ENCODE measurements at places on chromosomes 4 and X.

DNA sequence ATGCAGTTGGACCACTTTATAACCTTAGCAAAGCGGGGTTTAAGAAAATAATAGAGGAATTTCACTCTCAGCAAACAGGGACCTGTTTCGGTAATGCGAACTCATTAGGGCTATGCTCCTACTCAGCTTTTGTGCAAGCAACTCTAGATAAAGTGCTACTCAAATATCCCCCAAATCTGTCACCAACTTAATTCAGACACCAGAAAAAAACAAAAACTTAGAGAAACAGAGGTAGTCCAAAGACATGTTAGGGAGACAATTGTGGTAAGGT lies 123.0 kb downstream of the CAMK2D start:
- no peak for DNase-seq

GRCh38 chrX:119579414-119579813 lies 5.1 kb downstream of the UBE2A start:
- DNase-seq, result no peak

DNA sequence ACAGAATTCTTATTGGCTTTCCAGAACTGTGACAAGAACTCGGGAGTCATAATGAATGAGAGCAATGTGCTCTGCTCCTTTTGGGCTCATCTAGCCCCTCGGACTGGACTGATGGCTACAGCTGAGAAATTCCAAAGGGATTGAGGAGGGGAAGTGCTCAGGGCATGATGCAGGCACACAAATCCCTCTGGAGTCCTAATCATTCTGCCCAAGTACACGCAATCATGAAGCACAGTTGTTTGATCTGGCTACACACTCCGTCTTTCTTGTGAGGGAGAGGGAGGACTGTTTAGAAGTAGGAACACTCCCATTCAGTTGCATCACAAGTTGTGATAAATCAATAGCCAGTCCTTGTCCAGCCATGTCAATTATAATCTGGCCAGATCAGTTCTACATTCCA lies 237.5 kb downstream of the COL25A1 start:
- DNase-seq, result no peak

DNA sequence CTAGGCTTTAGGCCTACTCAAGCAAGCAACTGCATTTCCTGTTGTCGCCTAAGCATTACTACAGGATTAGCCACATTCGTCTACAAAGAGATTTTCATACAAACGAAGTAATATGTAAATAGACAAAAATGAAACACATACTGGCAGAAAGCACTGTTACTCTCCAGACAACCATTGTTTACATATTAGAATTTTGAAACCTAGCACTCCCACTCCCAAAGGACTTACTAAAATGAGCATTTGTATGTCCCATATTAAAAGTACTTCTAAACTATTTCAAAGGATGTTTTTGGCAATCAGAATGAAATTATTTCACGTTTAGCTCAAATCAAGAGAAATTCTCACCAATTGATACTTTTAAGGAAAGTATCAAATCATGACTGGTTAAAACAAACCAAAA lies 570.8 kb downstream of the PRR32 start:
- no peak for DNase-seq

DNA sequence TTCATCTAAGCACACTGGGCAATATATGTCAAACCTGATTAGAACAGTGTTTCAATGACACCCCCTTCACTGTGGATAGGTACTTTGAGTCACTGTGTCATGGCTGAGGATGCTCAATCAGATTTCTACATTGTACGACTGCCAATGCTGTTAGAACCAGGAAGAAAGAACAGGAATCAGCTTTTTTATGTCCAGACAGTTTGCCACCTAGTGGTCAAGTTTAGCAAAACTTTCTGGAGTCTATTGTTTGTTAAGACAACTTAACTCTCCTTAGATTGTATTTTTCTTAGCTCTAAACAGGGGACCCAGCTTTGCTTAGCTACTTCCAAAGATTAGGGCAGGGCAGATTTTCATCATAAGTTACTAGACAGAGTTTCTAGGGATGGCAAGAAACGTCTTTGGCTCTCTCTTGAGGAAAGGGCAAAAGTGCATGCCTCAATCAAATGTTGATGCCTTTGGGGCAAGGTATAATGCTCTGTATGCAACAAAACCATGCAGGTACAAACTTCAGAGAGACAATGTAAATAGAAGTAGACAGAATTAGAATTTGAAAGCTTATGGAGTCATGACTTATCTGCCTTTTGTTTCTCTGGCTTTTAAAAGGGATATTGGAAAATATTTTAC lies 40.5 kb upstream of the BMP3 start:
- DNase-seq, result no peak

DNA sequence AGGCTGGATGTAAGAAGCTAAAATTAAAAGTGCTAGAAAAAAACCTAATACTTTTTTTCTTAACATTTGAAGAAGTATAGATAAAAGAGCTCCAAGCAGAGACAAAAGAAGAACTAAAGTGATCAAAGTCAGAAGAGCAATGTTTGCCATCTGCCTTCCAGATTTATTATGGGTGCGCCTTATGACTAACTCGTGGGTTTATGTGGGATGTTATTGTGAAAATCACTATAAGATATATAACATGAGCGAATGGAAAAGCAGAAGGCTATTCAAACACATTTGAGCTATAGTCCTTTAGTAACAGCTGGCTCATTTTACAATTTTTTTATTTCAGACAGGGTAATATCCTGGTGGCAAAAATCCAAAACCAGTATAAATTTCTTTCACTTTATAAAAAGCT lies 1040.7 kb downstream of the RAPGEF2 start:
- DNase-seq, result no peak

GRCh38 chrX:111467896-111468295 lies 43.5 kb upstream of the SERTM2 start:
- DNase-seq, result no peak

- DNase-seq, result no peak
These were observed 6.8 kb downstream of the RBM47 start for GRCh38 chr4:40622913-40623312.

- DNase-seq, result no peak
These were observed 294.9 kb upstream of the TRPC5 start for GRCh38 chrX:112377481-112377880.

- no peak for DNase-seq
These were observed 71.3 kb downstream of the SOX3 start for GRCh38 chrX:140433582-140433981.

DNA sequence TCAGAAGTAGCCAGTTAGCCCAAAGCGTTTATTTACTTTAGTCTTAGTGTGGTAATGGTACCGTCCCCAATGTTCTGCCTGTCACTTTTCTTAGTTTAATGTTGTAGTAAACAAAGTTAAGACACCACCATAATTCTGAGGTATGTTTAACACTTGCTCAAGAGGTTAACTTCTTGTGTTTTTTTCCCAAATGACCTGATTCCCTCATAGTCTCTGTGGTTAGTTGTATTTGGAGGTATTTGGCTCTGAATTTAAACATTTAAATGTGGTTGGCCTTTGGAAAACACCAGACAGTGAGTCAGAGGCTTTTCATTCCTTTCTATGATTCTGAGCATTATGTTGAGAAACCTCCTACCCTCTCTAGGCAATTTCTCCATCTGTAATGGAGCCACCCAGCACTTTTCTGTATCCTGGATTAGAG lies 47.9 kb downstream of the CXCL1 start:
- no peak for DNase-seq

GRCh38 chr4:63430105-63430504 lies 979.1 kb downstream of the TECRL start:
- no peak for DNase-seq

- no peak for DNase-seq
These were observed 11.5 kb downstream of the FBXW7 start for GRCh38 chr4:152524427-152524826.

- DNase-seq, result no peak
These were observed 1.5 kb upstream of the PTCHD1 start for GRCh38 chrX:23332888-23333821.

DNA sequence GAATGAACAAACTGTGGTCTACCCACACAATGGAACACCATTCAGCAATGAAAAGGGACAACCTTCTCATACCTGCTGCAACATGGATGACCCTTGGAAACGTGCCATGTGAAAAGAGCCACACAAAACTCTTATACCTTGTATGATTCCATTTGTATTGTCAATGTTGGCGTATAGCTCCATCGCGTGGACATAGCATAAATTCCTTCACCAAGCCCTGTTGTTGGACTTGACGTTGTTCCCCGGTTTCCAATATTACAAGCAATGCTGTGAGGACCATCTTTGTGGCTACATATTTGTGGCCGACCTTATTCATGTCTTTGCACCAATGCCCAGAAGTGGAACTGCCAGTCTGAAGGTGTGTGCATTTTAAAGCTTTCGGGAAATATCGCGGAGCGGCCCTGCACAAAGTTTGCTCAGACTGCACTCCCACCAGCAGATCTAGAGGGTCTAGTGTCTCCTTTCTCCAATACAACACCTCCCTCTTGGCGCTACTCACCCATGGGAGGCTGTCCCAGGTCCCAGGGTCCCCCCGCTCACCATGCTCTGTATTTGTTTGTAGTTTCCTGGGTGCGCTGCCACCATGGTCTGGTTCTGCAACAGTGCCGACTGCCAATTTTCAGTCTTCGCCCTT lies at the start of gene CLDN34:
CLDN34 (plus strand) TSS at position 584 of the 634 bp plus-strand sequence; CDS start at position 584, 0 bp downstream.
- no peak for DNase-seq

DNA sequence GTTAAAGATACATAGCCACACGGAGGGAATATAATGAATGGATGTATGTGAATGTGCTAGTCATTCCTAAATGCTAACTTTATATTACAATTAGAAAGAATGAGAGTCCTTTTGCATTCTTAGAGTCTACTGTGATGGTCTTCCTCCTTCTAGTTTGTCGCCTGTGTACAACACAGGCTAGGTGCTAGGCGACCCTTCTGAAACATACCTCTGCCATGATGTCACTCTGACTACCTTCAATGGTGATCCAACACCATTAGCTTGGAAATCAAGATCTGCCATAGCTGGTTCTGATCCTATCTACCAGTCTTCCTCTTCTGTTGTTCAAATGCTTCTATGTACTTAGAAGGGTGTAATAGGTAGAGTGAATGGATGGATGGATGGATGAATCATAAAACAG lies 151.2 kb downstream of the MGST2 start:
- no peak for DNase-seq

GRCh38 chr4:113316879-113317278 lies 267.4 kb downstream of the ANK2 start:
- DNase-seq, result no peak

GRCh38 chrX:100829730-100830129 lies 9.5 kb downstream of the CSTF2 start:
- no peak for DNase-seq

DNA sequence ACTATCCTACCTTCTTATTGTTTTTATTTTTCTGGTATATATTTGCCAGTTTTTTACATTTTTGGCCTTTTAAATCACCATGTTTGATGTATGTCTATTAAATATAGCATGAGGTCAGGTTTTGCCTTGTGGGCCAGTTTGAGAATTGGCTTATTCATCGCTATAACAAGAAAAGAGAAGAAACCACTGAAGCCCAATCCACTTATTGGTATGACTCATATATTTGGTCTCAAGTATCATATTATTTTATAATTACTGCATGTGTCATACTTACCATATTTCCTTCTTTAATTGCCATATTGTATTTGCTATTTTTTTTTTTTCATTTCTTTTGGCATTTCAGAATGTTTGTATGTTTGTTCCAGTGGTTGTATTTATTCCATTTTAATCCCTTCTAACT lies 99.3 kb downstream of the IRF2 start:
- DNase-seq, result no peak

DNA sequence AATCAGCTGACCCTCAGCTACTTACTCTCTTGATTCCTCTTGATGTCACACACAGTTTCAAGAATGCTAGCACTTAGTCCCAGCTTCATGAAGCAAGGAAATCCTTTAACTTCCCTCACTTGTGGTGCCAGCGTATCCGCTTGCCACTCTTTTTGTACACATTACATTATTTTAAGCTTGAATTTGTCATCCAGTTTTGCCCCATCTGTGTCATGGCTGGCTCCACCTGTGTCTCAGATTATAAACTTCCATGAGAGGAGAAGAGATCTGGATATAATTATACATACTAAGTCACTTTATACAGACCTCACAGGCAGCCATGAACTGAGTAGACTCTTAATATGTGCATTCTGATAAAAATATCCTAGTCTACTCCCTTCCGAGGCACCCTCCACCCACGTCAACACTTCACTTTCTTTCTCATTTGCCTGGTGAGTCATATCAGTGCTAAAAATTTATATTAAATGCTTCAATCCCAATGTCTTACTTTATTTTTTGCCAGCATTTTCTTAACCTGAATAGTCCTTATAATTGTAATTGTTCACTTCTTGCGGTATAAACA lies 35.1 kb downstream of the GABRA2 start:
- DNase-seq, result no peak

DNA sequence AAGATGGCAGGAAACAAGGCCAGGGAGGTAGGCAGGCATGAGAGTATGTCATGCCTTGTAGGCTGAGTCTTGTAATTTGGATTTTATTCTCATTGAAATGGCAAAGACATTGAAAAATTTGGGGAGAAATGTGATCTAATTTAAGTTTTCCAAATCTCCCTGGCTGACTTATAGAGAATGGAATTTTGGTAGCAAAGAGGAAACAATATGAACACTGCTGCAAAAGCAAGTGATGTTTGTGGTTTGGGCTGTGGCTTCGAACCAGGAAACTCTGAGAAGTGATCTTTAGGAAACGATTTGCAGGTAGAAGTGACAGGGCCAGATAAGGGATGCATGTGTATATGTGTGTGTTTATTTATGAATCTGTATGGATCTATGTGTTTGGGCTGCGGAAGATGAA lies 35.6 kb downstream of the ARSJ start:
- DNase-seq, result no peak

DNA sequence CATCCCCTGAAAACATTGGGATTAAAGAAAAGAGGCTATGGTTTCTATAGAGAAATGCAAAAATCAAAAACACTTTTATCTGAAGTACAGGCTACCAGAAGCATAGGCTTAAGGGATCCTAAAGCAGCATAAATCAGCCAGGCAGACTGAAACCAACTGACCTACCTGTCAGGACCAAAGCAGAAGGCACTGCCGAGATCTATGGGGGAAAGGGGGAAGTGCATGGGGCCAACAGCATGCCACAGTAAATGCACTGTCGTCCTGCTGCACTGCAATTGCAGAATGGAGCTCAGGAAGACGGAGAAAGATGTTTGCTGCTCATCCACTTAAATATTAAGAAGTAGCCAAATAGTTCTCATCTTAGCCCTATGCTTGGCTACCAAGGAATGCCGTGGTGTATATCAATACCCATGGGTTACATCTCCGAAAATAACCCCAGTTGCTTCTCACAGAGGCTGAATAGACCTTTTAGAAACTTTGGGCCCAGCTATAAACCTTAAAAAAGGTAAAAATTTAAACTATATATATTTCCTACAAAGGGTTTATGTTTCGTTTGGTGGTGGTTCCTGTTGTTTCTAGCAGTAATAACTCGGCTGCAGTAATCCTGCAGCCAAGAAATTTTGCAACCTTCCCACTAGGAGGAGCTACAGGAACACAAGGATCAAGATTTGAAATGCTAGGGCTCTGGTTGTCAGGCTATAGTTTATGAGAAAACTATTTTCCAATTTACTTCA lies 312.2 kb upstream of the DIAPH2 start:
- no peak for DNase-seq

GRCh38 chr4:42080306-42080705 lies 72.1 kb downstream of the BEND4 start:
- DNase-seq, result no peak
